ENCODE measurements at places on chromosomes 5 and 9.

GRCh38 chr5:149030392-149030791 is 32.5 kb downstream of the SH3TC2 start:
- DNase-seq, result no peak

GRCh38 chr5:53481159-53481886 is 894 bp downstream of the FST start:
- DNase-seq, result no peak

GRCh38 chr5:140349244-140349643 is 2.8 kb upstream of the HBEGF start:
- no peak for DNase-seq

- DNase-seq, result peak; percentile 3
Observed at GRCh38 chr5:149549461-149550267, 1.6 kb downstream of the CSNK1A1 start.

All from activated T-helper 9 cell treated with anti-CD3 and anti-CD28 coated beads, Interleukin-2, amount 50 U/mL, for 16 hours (primary cell).